ENCODE measurements at places on chromosomes 6 and 20.

GRCh38 chr6:110895907-110896608 lies 21.5 kb downstream of the AMD1 start:
- DNase-seq = no peak

DNA sequence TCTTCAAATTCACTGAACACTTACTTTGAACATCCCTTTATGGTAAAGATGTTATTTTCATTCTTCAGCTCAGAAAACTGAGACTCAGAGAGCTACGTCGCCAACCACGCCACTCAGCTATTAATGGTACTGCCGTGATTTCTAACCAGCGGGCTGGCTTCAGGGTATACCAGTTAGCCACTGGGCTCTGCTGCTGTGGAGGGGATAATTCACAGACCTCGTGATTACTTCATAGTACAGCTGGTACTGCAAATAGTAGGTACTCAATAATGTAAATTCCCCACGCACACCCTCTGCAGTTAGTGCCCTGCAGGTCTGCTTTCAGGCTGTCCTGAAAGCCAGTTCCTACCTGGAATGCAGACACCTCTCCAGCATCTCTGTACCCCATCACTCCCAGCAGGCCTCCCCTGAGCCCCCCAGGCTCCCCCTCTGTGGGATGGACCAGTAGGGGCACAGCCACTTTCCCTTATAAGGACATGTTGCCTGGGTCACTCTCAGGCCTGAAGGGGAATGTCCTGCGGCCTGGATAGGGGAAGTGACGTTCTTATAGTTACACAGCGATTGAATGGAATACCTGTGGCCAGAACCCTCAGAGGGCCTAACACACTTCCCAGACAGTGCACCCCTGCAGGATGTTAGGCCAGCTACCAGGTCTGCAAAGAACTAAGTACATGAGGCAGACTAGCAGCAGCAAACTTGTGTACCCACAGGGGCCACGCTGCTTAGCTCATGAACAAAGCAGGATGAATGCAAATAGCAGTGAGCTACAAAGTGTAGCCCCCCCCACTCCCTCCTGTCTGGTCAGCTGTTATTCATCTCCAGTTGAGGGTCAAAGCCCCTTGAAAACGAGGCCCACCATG lies 1.3 kb upstream of the OCSTAMP start:
- DNase-seq = no peak

DNA sequence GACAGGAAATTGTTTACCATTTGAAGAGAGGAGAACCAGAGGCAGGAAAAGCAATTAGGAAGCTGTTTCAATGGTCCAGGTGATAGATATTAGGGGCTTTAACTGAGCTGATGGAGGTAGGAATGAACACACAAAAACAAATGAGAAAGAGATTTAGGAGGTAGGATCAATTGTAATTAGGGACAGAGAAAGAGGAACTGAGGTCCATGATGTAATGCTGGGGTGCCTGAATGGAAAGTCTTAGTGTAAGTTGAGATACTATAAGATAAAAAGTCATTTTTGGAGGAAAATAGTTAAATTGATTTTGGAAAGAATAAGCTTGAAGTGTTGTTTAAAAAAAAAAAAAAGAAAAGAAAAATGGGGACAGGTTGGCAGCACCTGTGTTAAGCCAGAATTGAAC lies 58.5 kb upstream of the B3GAT2 start:
- DNase-seq = no peak

DNA sequence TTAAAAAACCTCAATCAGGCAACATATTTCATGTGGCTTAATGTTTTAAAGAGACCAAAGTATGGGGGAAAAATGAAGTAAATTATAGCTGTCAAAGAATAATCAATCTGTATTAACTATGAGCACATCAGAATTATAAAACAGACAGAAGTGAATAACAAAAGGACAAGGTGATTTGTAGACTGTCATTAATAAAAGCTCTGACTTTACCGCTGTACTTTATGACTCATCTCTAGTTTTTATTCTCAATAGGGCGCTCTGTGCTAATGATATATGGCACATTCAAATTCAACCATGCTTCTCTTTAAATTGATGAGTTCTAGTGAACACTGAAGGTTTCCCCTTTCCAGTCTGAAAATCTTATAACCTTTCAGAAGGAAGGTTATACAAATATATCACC lies 72.0 kb downstream of the PREP start:
- DNase-seq = no peak

GRCh38 chr6:148716811-148717210 lies 30.0 kb upstream of the UST start:
- DNase-seq = no peak

GRCh38 chr20:34472246-34472925 lies 43.8 kb upstream of the DYNLRB1 start:
- peak; percentile 9 for DNase-seq

DNA sequence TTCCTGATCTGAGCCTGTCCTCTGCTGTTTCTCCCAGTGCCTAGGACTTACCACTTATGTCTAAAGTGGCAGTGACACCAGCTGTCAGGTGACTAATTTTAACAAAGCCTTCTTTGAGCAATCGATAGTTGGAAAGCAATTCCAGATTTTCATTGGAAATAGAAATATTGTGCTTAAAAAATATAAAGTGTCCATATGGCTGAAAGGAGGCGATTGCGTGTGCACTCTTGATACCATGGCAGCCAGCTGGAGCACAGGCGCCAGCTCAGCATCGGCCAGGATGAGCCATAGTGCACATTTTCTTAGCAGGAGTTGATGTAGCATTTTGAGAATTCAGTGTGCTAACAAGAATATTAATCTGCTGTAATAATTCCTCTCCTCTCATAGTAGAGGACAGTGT lies 70.0 kb downstream of the LRRC1 start:
- no peak for DNase-seq

DNA sequence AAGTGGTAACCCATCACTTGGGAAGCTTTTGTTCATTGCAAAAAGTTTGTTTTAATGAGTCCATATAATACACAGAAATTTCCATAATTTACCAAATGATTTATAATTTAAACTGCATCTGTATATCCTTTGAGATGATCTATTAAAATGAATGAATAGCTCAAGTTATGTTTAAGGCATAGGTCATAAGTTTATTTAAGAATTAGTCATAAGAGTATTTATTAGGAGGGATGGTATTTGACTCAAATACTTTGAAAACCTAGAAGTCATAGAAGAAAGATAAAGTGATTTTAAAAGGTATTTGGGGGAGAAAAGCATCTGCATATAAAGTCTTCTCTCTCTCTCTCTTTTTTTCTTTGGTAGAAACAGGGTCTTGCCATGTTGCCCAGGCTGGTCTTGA lies 388.5 kb downstream of the CDKAL1 start:
- DNase-seq = no peak

GRCh38 chr6:12009876-12010634 lies 2.1 kb upstream of the HIVEP1 start:
- DNase-seq = no peak

- DNase-seq = no peak
These were observed 189.1 kb downstream of the EPM2A start for GRCh38 chr6:145546265-145546664.

DNA sequence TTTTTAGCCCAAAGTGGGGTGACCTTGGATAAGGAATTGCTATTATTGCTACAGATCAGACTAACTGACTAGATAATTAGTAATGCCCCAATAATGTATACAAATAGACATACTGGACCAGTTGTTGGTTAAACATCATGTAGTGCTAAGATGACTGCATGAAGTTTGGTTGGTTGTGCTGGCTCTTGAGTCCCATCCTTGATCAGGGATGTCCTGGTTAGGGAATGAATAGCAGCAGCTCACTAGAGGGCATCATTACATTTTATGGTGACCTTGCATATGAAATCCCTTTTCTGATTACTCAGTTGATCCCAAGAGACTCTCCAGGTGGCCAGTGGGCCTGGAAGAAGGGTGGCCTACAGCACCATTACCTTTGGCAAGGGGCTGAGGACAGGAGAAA lies 10.9 kb downstream of the TPBG start:
- DNase-seq = no peak

DNA sequence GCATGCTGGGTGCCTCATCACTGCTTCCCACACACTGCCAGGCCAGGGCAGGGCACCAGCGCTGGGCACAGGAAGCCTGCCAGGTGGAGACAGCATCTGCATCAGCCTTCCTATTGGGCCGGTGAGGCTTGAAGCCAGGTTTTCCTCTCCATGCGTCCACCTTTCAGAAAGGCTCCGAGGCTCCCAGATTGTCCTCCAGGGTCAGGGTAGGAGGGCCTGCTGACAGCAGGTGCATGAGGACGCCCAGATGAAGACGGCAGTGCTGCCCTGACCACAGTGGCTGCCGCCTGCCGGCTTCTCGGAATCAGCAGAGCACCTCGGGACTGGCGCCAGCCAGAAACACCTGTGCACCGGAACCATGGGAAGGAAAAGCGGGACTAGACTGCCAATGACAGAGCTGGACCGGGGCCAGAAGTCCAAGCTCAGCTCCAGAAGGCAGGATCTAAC lies 170.5 kb upstream of the CST7 start:
- no peak for DNase-seq

GRCh38 chr6:129267028-129267427 lies 384.1 kb downstream of the LAMA2 start:
- DNase-seq = no peak

- no peak for DNase-seq
These were observed 26.2 kb downstream of the TNXB start for GRCh38 chr6:32082935-32083334.

- peak; percentile 47 for DNase-seq
These were observed 144.0 kb upstream of the AGPAT4 start for GRCh38 chr6:161417717-161418462.
